Hematopoietic multipotent progenitor cell treated with erythropoietin and hydrocortisone succinate and interleukin-3 and kit ligand, for 15 days (in vitro differentiated cells): ENCODE measurements at places on chromosomes 1 and 21.

GRCh38 chr1:48627486-48627885 is 149.2 kb downstream of the BEND5 start:
- no peak for DNase-seq

DNA sequence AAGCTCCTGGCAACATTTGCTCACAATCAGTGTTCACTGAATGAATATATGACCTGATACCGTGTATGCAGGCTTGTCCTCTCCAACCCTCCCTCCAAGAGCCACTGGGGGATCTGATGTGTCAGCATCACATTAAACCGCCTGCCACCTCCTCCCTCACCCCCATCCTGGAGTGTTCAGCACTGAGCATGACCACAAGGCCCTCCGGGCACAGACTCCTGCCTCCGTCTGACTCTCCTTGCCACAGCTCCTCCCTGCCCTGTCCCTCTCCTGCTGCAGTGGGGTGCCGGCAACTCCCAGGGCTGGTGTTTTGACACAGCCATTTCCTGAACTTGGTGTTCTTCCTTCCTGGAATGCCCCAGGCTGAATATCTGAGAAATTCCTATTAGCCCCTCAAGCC is 136.7 kb downstream of the FCRL5 start:
- DNase-seq, result no peak

GRCh38 chr1:222890716-222891115 is 75.9 kb downstream of the DISP1 start:
- no peak for DNase-seq

DNA sequence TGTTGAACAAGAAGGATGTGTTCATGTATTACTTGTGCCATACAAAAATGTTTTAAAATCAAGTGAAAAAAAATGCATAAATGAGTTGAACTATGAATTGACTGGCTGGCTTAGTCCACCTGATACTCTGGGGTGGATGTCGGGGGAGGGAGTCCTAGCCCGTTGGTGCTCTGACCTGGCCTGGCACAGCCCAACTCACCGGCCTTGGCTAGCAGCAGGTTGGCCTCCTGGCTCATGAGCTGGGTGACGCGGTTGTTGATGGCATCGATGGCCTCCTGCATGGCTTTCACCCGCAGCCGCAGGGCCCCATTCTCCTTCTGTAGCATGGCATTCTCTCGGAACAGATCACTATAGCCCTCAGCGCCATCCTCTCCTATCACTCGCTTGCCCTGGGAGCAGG is 21.6 kb downstream of the KIF21B start:
- no peak for DNase-seq

DNA sequence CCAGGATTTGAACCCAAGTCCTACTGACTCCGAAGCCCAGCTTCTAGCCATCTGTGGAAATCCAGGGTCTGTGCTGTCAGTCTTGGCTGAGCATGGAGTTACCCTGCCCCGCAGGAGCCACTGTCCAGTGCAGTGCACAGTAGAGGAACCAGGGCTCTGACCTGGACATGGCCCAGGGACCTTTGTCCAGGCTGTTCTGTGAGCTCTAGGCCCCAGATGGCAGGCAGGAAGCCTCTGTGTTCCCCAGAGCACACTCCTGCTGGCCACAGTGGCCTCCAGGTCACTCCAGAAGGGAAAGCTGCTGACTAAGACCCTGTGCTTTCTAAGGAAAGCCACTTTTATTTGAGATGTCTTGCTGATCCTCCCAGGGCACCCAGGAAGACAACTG is 13.8 kb downstream of the S100A7A start:
- no peak for DNase-seq

GRCh38 chr1:187157115-187157514 is 328.4 kb downstream of the PLA2G4A start:
- no peak for DNase-seq

- DNase-seq, result no peak
These were observed 1.7 kb downstream of the KCNJ10 start for GRCh38 chr1:160068225-160068624.

GRCh38 chr1:239757716-239758115 is 334.0 kb upstream of the FMN2 start:
- no peak for DNase-seq

- no peak for DNase-seq
These were observed 57.0 kb downstream of the YARS1 start for GRCh38 chr1:32759997-32760623.

DNA sequence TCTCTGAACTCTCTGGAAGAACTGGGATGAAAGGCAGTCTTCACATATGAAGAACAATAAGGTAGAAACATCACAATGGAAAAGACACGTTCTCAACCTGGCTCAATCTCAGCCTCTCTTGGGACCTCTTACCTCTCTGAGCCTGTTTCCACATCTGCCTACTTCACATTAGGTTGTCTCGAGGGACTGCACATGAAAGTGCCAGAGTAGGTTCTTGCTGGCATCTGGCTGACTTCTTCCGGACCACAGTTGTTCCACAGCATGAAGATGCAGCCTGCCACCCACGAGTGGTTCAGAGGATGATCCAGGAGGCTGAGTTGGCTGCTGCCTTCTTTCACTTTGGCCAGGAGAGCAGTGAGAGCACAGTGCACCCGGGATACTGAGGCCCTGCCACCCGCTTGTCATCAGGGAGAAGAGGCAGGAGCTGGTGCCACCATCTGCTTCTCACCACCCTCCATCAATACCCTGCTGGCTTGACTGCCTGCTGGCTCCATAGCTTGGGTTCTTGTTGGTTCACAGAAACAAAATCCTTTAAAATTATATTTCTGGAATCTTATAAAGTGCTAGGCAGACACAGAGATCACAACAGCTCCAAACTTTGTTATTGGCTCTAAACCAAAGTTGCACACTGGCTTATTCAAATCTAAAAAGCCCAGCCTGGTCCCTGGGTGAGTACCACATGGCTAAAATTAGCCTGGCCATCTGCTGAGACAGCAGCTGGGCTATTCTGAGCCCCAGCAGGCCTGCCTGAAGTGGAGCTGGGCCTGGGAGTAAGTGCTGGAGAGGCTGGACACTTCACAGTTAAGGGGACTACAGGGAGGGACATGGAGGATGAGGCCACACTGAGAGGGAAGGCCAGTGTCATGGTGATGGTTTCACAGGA is 46.9 kb upstream of the LIN9 start:
- no peak for DNase-seq

- no peak for DNase-seq
These were observed 13.8 kb upstream of the ABCB10 start for GRCh38 chr1:229572286-229572685.

DNA sequence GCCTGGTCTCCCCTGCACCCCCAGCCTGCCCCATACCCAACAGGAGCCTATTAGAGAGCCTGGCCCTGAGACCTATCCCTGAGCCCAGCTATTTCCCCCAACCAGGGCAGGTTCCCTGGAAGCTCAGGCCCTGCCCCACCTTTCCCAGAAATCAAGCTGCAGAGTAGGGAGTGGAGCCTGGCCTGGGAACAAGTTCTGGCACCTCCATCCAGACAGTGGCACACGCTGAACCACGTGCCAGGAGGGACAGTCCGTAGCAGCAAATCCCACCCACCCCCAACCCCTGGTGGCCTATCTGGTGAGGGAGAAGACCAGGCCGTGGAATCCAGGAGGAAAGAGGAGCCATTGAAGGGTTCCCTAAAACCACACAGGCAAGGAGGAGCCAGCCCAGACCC is 22.6 kb downstream of the TNNT2 start:
- DNase-seq, result no peak

DNA sequence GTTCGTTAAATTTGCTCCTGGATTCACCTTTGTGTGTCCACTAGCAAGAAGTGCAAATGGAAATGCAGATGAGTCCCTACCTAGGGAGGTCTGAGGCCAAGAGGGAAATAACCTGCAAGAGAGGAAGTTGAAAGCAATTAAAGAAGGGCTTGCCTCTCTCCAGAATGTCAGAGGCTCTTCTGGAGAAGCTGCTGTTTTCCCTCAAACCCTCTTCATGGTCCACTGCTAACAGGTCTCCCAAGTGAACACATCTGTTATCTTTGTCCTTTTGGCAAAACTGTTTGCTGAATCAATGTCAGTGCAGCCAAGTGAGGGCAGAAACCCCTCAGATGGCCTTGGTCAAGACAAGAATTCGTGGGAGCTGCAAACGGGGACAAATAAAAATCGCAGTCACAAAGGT is 177.3 kb upstream of the PLXNA2 start:
- DNase-seq, result no peak

GRCh38 chr1:217251121-217251520 is 379.8 kb downstream of the GPATCH2 start:
- no peak for DNase-seq

DNA sequence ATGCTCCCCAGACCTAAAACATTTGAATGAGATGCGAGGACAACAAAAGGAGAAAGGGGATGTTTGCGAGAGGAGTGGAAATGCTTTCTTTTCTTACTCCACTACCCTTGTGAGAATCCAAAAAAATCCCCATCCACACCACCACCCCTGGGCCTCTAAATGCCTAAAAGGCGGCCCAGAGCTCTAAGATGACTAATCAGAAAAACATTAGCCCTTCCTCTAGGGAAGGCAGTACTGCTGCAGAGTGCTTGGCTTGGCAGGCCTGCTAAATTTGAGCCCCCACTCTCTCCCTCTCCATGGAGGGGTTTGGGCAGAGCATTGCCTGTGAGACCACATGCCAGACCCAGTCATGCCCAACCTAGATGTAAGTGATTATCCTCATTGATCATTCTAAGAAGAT is 347.9 kb downstream of the USH2A start:
- DNase-seq, result no peak

DNA sequence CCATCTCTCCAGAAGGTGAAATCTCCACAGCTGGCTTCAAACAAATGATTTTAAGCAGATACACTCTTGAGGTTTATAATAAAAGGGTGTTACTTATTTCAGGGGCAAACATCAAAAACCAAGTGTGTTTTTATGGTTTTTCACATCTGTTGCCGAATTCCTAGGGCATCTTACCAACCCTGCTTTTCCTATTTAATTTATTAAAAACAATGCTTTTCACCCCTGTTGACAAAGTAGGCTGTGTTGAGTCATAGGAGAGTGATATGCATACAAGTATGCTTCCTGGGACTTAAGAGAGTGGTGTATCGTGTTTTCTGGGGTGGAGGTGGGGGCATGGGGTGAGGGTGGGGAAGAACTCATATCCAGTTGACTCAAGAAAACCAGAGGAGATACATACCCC is 29.3 kb upstream of the IL20 start:
- DNase-seq, result no peak

GRCh38 chr1:200323856-200324400 is 85.9 kb downstream of the ZNF281 start:
- DNase-seq, result no peak

DNA sequence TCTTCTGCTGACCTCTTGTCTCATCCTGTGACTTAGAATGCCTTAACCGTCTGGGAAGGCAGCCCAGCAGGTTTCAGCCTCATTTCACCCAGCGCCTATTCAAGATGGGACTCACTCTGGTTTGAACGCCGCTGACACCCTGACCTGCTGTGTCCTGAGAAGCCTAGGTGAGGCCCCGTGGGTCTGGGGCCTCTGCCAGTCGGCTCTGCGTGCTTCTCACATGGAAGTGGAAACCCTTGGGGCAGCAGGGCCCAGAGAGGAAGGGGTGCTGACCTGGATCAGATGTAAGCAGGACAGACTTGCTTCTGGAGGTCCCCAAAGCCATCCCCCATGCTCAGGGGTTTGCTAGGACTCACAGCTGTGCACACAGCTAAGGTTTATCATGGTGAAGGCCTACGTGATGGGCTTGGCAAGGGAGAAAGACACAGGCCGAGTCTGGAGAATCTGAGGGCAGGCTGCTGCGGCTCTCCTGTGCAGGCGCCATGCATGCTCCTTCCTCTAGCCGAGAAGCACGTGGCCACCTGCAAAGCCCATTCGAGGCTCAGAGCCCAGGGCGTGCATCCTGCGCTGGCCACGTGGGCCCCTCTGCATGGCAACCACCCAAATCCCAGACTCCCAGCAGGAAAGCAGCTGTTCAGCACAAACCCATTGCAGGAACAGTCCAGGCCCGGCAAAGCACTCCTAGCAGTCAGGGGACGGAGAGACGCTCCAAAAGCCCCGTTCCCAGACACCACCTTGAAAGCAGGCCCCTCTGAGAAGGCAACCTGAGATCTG is 3.8 kb downstream of the TRPM2 start:
- DNase-seq, result no peak

GRCh38 chr1:30672661-30673060 is 50.7 kb downstream of the MATN1 start:
- DNase-seq, result no peak
